ENCODE measurements at places on chromosomes 13 and 19.

- peak; percentile 99 for DNase-seq
Observed at GRCh38 chr19:39430675-39431593, 4.8 kb downstream of the RPS16 start.

- no peak for DNase-seq
Observed at GRCh38 chr19:55377356-55378131, 918 bp downstream of the TMEM190 start.

- peak; percentile 26 for DNase-seq
Observed at GRCh38 chr19:46180701-46181387, 32.8 kb downstream of the IGFL2 start.

GRCh38 chr13:105144020-105144419, 1391.4 kb downstream of the EFNB2 start:
- DNase-seq = no peak

DNA sequence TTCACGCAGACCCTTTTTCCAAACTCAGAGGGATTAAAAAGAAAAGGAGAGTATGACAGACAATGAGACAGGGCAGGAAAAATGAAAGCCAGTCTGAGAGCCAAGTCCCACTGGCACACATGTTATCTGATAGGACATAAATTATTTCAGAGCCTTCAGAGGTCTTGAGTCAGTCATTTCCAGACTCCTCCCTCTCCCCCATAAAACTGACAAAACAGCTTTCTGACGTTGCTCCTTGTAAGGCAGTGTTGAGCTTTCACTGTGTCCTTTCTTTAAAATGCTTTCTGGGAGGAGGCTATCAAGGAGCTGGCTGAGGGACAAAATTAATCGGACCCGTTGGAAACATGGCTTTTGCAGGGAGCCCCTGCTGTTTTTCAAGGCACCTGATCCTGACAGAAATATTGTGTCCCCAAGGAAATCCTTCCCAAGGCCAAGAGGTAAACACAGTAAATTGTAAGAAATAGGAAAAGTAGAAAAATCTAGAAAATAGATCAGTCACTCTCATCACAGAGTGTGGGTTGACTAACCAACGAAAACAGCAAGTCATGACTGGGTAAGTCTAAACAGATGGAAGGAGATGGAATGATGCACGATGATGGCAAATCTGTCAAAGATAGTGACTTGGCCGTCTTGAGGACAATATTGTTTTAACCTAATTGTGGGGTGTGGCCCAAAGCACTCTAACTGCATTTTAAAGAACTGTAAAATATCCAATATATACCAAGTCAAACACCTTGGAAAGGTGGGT, 89.7 kb downstream of the DCT start:
- DNase-seq = no peak

- no peak for DNase-seq
Observed at GRCh38 chr19:49447485-49448431, 3.9 kb downstream of the PIH1D1 start.
